ENCODE measurements at places on chromosomes 7 and 10. TPM values are rescaled to one million over a fixed set of nuclear protein-coding genes. Genes with fewer than 3 reads are reported as not detected.

EBF3 gene
- 33.6 TPM for total RNA-seq

- no peak for DNase-seq
These were observed 15.2 kb upstream of the LRRTM3 start for GRCh38 chr10:66910671-66911070.

DNA sequence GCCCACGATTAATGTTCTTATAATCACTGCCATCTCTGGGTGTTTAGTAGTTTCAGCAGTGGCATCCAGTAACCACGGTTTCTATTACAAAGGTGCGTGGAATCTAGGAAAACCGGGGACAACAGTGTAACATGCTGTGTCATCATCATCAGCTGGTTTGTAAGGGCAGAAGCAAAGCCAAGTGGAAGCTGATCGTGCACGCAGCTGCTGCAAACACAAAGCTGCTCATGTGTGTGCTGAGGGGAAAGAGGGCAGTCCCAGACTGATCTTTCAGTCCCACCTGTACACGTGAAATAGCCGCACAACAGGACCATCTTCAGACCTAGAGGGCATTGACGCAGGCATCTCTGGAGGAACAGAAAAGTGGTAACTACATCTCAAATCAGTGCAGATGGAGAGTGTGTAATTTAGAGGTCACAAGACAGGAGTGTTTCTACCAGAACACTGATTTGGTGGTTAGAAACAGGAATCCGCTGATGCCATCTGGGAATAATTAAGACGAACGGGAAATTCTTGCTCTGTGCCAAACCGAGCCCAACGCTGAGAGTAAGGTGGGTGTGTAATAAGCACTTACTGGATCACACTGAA is 13.4 kb downstream of the ANKRD16 start:
- DNase-seq, result no peak

- no peak for DNase-seq
These were observed 999 bp upstream of the MRPS24 start for GRCh38 chr7:43870316-43870715.

- DNase-seq, result no peak
These were observed 59.7 kb downstream of the CXCL12 start for GRCh38 chr10:44325157-44325556.

GRCh38 chr10:79189853-79190435 is 121.2 kb downstream of the ZMIZ1 start:
- no peak for DNase-seq

DNA sequence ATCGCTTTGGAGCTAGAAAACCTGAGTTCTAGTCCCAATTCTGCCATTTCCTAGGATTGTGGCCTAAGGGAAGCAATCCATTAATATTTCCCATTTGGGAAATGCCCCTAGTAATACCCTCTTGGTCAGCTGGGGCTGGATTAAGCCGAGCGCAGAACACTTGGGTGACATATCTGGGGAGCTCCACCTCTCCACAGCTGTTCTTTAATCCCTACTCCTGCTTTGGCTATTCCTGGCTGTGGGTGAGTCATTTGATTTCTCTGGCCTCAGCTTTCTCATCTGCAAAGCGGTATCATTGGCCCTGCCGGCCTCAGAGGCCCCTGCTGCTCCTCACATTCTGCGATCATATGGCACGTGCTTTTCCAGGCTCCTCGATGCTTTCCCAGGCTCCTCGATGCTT is 108.3 kb downstream of the BUB3 start:
- peak; percentile 9 for DNase-seq

DNA sequence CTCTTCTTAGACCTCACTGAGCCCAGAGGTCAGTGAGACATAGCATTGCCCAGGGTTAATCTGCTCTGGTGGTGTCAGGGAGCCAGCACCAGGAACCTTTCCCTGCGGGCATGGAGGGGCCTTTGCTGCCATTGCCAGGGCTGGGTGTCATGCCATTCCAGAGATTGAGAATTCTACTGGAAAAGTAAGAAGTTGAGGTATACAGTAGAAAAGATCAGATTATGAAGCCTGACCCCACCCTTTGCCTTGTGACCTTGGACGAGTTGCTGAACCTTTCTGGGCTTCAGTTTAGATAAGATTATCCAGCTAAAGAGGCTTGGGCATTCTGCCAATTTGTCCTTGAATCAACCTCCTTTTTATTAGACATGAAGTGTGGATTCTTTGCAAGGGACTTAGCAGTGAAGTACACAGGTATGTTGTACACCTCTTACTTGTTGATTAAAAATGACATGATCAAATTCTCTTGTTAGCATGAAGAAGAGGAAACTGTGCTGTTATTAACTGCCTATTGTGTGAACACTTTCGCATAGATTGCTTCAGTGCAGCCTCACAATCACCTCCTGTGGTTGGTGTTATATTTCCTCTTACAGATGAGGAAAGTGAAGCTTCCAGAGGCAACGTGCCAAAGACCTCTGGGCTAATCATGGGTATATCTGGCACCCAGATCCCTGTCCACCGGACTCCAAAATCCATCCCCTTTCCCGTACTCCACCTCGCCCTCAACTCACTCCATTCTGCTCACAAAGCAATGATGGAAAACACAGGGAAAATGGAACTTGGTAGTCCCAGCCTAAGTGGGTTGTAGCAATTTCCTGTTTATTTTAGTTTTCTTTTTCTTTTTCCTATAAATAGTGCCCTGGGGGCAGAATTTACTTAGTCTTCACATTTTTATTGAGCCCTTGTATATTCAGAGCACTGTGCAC is 151.3 kb downstream of the CAMK1D start:
- DNase-seq, result no peak

Measured in muscle of leg (tissue), 16 donors.